ENCODE measurements at places on chromosomes 7 and 10. TPM values are rescaled to one million over a fixed set of nuclear protein-coding genes. Genes with fewer than 3 reads are reported as not detected.

Gene TACR2
- total RNA-seq, result not detected

DNA sequence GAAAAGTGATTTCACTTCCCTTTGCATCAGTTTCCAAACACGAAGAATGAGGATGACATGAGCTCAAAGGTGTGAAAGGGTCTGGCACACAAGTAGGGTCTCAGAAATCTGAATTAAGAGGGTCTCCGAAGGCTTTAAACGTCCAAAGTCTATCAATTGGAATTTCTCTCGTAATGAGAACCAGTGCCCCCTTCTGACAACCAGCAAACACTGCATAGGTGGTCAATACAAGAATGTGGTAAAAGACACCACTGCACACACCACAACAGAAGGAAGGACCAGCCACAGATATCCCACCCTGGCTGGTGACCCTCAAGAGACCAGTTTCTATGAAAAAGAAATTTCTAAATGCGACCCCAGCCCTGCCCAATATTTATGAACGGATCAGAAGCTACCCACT is 78.1 kb downstream of the CALN1 start:
- no peak overlapping the region for H3K4me3 ChIP-seq
- no peaks in the 10 kb centered on the region for H3K4me1 ChIP-seq
- no peak overlapping the region for H3K27ac ChIP-seq
- DNase-seq, result no peak

Gene ZNF92
- total RNA-seq, result 15.3 TPM

DNA sequence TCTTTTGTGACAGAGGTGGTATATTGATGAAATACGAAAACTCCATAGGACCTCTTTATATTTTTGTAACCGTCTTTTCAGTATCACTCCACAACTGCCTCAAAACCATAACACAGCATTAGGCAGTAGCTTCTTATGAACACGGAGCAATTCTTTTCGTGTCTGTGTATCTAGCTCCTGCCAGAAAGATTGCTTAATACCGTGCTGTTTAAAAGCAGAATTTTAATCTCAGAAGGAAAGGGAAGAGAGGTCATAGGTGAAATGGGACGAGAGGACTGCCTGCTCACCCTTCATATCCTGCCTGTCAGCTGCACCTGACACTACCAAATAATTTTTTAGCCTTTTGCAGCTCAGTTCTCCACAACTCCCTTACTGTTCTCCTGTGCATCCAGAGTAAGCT is 200.7 kb downstream of the DNAH11 start:
- no peaks in the 10 kb centered on the region for H3K36me3 ChIP-seq
- no peaks in the 10 kb centered on the region for H3K27me3 ChIP-seq
- no peak for DNase-seq
- no peak overlapping the region for H3K27ac ChIP-seq
- H3K4me1 ChIP-seq, result no peaks in the 10 kb centered on the region

Gene MSRB2
- total RNA-seq, result 9.7 TPM

- DNase-seq, result no peak
- H3K27me3 ChIP-seq, result no peaks in the 10 kb centered on the region
- peaks cover 64% of the 10 kb centered on the region for H3K36me3 ChIP-seq
- H3K27ac ChIP-seq, result peak overlapping the region; percentile 37
- peaks cover 53% of the 10 kb centered on the region for H3K4me1 ChIP-seq
- peak overlapping the region; percentile 4 for H3K4me3 ChIP-seq
Observed at GRCh38 chr7:135151132-135151531, 3.3 kb downstream of the TMEM140 start.

Gene AKR1E2
- total RNA-seq, result 8.9 TPM

DNA sequence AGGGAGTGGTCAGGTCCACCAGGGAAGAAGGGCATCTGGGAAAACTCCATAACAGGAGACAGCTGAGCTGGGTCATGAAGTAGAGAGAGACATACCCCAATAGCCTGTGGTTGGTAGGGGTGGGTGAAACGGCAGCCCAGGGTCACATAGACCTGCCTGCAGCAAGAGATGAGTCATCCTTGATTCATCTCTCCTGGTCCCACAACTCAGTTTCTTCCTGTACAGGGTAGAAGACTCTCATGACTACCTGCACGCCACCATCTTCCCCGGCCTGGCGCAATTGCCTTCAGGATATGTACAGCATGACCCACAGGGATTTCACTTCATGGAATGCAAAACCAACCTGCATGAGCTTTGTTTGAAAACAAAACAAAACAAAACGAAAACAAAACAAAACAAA is 45.1 kb upstream of the ADAM12 start:
- H3K4me1 ChIP-seq, result no peaks in the 10 kb centered on the region
- no peaks in the 10 kb centered on the region for H3K27me3 ChIP-seq
- H3K36me3 ChIP-seq, result no peaks in the 10 kb centered on the region
- no peak for DNase-seq

GRCh38 chr7:114910787-114911186 is 11.1 kb upstream of the MDFIC start:
- H3K4me1 ChIP-seq, result peaks cover 1% of the 10 kb centered on the region
- no peaks in the 10 kb centered on the region for H3K27me3 ChIP-seq
- H3K36me3 ChIP-seq, result no peaks in the 10 kb centered on the region

GRCh38 chr10:77405771-77406241 is 231.8 kb downstream of the KCNMA1 start:
- no peaks in the 10 kb centered on the region for H3K4me1 ChIP-seq
- peak; percentile 30 for DNase-seq
- H3K27ac ChIP-seq, result no peak overlapping the region
- no peaks in the 10 kb centered on the region for H3K27me3 ChIP-seq

DNA sequence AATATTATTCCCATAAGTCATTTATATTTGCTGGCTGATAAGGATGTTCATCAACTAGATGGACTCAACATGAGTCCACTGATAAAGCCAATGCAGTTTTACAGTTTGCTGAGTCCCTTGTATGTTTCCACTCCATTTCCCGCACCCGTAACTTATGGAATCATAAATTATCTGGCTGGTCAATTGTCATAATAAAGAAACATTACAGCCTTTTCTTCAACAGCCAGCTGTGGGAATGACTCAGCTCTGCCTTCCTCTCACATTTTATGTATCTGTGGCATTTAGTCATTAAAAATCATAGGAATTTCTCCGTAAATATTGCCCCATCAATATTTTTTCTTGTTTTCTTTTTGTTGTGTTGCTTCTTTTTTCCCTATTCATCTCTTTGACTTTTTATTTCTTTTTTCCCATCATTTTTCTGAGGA is 22.3 kb upstream of the TMEM26 start:
- no peaks in the 10 kb centered on the region for H3K27me3 ChIP-seq
- no peak overlapping the region for H3K27ac ChIP-seq
- no peaks in the 10 kb centered on the region for H3K4me1 ChIP-seq
- no peak for DNase-seq
- no peaks in the 10 kb centered on the region for H3K36me3 ChIP-seq
- H3K4me3 ChIP-seq, result no peak overlapping the region

DNA sequence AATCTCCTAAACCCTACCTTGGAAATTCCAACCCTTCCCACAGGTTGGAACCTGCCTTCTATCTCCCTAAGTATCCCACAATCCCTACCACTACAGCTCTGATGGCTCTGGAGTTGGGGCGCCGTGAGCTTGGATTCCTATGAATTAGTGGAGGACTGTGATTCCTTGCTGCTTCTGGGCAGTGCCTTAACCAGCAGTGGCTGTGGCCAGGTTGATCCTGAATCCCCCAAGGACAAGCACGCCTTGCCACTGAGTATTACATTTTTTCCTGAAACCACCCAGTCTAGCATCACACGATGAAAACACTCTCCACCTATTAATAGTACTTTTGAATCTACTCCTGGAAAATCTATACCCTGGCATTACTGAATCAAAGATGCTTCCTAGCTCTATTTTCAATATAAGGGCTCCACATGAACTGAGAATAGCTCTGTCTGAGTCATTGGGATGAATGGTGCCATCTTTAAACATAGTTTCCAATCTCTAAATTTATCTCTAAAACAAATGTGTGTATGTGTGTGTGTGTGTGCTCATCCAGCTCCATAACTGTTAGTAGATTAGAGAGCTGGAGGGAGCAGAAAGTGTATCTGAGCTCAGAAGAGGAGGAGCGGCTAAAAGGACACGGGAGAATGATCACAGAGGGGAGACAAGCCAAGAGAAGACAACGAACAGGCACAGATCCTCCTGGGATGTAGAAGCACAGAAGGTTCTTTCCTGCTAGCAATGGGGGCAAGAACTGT is 11.9 kb upstream of the INPP5F start:
- no peak overlapping the region for H3K27ac ChIP-seq
- H3K27me3 ChIP-seq, result peaks cover 3% of the 10 kb centered on the region
- H3K4me1 ChIP-seq, result no peaks in the 10 kb centered on the region
- DNase-seq, result no peak

Gene EPHA1
- total RNA-seq, result 15.7 TPM

GRCh38 chr7:124796771-124797170 is 31.2 kb upstream of the GPR37 start:
- H3K4me1 ChIP-seq, result no peaks in the 10 kb centered on the region
- no peak overlapping the region for H3K27ac ChIP-seq
- no peaks in the 10 kb centered on the region for H3K36me3 ChIP-seq
- H3K4me3 ChIP-seq, result no peak overlapping the region
- no peak for DNase-seq
- H3K27me3 ChIP-seq, result peaks cover 10% of the 10 kb centered on the region

Gene GPNMB
- 0.29 TPM for total RNA-seq

All from activated CD8-positive, alpha-beta T cell treated with anti-CD3 and anti-CD28 coated beads, Interleukin-2, amount 10 ng/mL, durations not matched to agents 7 days and 5 days (primary cell).